Stimulated activated CD8-positive, alpha-beta memory T cell treated with anti-CD3 and anti-CD28 coated beads, Interleukin-15, amount 100 ng/mL, for 48 hours (primary cell): ENCODE measurements at places on chromosomes 4 and X.

GRCh38 chr4:80239480-80240150, 26.8 kb upstream of the FGF5 start:
- DNase-seq: no peak

DNA sequence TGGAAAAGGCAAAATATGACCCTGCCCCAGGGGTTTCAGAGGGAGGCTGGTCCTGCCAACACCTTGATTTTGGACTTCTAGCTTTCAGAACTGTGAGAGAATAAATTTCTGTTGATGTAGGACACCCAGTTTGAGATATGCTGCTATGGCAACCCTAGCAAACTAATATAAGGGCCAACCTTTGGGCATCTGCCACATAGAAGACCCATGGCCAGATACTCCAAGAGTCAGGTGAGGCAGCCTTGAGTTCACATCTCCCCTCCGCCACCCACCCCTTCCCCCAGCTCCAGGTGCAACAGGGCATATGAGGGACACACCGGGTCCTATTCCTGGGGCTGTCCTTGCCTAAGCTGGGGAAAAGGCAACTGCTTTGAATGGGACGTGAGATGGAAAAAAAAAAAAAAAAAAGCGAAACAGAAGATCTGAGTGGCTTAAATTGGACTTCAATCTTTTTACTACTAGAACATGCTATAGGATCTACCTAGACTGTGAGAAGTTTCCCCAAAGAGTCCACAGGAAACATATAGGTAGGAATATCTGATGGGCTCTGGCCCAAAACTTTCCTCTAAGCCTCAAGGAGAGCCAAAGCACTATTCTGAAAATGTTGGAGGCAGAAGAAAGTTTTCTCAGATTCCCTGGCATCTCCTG, 56.5 kb upstream of the PROM1 start:
- DNase-seq: no peak

DNA sequence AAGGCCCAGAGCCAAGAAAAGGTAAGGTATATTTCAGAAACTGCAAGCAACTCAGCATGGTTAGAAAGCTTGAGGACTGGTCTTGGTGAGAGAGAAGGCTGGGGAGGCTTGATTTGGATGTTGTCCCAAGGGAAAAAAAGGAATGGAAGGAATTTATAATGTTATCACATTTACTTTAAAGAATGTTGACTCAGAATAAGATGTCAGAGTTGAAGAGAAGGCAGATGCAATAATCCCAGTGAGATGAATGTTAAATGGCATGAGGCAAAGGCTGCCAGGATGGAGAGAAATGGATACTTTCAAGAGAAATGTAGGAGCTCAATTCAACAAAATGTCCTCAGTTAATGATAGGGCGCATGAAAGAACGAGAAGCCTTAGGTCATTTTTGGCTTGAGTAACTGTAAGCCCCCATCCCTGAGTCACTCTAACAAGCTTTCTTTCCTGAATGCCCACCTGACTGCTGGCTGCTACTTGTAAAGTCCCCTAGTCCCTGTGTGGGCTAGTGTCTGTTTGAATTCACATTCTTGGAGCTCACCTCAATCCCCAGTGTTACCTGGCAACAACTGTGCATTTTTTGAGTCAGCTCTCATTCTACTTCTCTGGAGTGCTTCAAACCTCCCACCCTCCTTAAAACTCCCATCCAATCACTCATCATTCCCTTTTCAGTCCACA, 103.0 kb upstream of the TAPT1 start:
- no peak for DNase-seq

GRCh38 chr4:35038079-35038805, 1206.1 kb downstream of the ARAP2 start:
- DNase-seq: no peak

GRCh38 chr4:183580849-183581248, 76.0 kb downstream of the ING2 start:
- no peak for DNase-seq

GRCh38 chr4:129144755-129145206, 48.8 kb downstream of the C4orf33 start:
- DNase-seq: no peak

- no peak for DNase-seq
Measured at GRCh38 chr4:77613267-77613666, 7.6 kb downstream of the CXCL13 start.

- DNase-seq: no peak
Measured at GRCh38 chr4:143555676-143556075, 42.2 kb downstream of the SMARCA5 start.

- no peak for DNase-seq
Measured at GRCh38 chr4:88619971-88620370, 27.7 kb downstream of the HERC3 start.

GRCh38 chr4:186029571-186030398, 39.2 kb upstream of the TLR3 start:
- DNase-seq: no peak

- DNase-seq: no peak
Measured at GRCh38 chrX:107700317-107700774, 72.0 kb downstream of the PRPS1 start.

- no peak for DNase-seq
Measured at GRCh38 chr4:85756938-85757337, 282.0 kb downstream of the ARHGAP24 start.

DNA sequence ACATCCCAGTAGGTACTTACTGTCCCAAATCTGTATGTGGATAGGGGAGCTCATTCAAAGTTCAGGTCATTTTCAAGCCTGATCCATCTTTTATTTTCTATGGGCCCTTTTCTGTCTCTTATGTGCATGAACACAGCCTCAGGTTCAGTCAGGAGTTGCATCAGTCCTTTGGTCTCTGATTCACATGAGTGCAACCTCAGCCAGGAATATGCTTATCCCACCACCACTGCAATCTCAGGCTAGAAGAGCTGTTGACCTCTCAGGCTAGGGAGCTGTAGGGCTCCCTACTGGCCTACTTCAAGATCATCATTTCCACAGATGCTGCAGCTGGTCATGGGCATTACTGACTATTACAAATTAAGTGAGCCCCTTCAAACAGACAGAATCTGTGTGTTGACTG, 27.2 kb downstream of the AASDH start:
- no peak for DNase-seq

- DNase-seq: no peak
Measured at GRCh38 chrX:115029869-115030570, 12.6 kb upstream of the IL13RA2 start.

- no peak for DNase-seq
Measured at GRCh38 chr4:32789026-32789608, 2068.9 kb downstream of the PCDH7 start.

DNA sequence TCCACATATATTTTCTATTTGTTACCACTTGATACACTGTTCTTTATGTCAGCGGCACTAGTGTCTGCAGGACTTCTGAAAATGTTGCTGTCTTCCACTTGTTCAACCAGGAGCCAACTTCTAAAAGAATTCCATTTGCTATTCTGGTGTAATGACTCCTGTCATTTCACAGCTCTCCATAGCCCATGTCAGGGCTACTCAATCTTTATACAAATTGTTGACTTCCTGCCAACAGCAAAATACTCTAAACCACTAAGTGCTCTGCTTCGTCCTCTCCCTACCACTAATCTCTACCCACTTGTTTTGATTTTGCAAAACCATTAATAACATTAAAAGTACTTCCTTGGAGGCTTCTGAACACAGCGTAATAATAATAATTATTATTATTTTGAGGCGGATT, 7.2 kb downstream of the CTSO start:
- DNase-seq: no peak

- DNase-seq: no peak
Measured at GRCh38 chrX:153874366-153875125, 11.4 kb downstream of the L1CAM start.

GRCh38 chr4:186557061-186557460, 1.7 kb upstream of the MTNR1A start:
- no peak for DNase-seq

GRCh38 chrX:154329294-154329693, 33.7 kb downstream of the TKTL1 start:
- DNase-seq: no peak

DNA sequence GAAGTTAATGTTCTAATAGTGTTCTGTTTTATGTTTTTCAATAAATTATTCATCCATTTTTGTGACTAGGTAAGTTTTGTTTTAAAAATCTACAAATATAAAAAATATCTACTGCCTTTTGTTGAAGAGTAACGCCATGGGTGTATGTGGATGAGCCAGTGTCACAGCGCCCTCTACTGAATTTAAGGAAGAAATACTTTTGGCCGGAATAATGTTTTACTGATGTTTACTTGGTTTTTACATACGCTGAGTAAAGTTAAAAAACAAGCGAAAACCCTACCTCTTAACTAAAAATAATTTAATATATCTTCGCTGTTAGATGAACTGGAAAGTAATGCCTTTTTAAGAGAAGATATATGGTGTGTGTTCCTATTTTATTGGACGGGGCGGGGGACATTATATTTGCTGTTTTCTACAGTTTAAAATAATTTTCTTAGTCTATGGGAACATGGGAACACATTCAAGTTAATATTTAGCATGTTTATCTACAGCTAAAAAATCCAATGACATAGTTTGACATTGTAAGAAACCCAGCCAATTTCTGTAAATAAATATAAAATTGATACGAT, 86.1 kb downstream of the CPE start:
- DNase-seq: no peak

GRCh38 chr4:8433136-8433535, 7.4 kb downstream of the ACOX3 start:
- DNase-seq: no peak

- no peak for DNase-seq
Measured at GRCh38 chrX:16975233-16975632, 28.8 kb downstream of the REPS2 start.

DNA sequence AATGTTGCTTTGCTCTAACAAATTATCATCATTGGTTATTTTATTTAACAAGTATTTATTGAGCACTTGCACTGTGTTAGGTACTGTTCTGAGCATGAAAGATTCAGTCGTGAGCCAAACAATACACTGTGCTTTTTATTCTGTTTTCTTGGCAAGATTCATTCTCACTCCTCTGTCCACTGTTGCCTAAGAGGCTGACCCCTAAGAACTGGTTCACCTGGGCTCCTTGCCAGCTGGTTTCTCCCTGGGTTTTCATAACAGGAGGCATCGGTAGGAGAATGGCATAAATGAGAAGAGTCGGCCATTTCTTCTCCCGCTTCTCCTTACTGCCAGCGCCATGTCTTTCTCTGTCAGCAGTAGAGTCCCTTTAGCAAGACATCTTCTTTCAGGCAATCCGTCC, 243.7 kb upstream of the DIAPH2 start:
- no peak for DNase-seq

DNA sequence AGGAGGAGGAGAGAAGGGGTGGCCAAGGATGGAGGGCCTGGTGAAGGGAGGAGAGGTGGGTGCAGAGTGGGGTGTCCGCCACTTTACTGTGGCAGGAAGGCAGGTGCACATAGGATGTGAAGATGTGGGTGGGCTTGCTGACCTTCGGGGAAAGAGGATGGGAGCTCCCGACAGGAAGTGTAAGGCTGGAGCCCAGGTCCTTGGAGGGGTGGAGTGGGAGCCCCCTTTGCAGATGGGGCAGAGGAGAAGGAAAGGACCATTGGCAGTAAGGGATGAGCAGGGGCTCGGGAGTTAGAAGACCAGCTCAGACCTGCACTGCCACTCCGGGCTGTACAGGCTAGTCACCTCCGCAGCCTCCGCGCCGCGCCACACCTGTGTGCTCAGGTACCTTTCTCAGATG, 89.5 kb downstream of the EVC start:
- DNase-seq: no peak

- DNase-seq: no peak
Measured at GRCh38 chr4:156778606-156779005, 193.0 kb downstream of the PDGFC start.
